ENCODE measurements at places on chromosomes 16 and 17. TPM values are rescaled to one million over a fixed set of nuclear protein-coding genes. Genes with fewer than 3 reads are reported as not detected.

Gene NFAT5
- 20.1 TPM for total RNA-seq

Gene CDC27
- 36.0 TPM for total RNA-seq

Gene OTOP3
- total RNA-seq: 26.7 TPM

- peak overlapping the region; percentile 59 for H3K4me3 ChIP-seq
- no peaks in the 10 kb centered on the region for H3K36me3 ChIP-seq
- no peaks in the 10 kb centered on the region for H3K27me3 ChIP-seq
Measured at GRCh38 chr16:50547340-50548124, 664 bp upstream of the NKD1 start.

- H3K4me3 ChIP-seq: no peak overlapping the region
- no peaks in the 10 kb centered on the region for H3K36me3 ChIP-seq
- peak overlapping the region; percentile 74 for H3K27ac ChIP-seq
- peaks cover 22% of the 10 kb centered on the region for H3K4me1 ChIP-seq
Measured at GRCh38 chr17:27558842-27559505, 72.0 kb upstream of the LGALS9 start.

DNA sequence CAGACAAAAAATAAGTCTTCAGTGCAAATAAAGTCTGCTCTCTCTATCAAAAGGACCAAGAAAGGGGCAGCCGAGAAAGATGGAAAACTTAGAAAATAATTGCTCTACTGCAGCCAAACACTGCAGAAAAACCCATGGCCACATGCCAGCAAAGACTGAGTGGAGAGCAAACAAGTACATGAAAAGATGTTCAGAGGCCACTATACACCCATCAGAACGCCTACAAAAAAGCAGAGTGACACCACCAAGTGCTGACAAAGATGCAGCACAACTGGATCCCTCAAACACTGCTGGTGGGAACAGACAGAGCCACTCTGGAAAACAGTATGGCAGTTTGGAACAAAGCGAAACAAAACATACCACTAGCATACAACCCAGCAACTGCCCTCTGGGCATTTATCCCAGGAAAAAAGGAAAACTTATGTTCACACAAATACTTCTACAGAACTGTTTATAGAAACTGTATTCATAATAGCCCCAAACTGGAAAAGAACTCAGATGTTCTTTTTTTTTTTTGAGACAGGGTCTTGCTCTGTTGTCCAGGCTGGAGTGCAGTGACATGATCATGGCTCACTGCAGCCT is 36.7 kb downstream of the KIAA0753 start:
- no peaks in the 10 kb centered on the region for H3K27me3 ChIP-seq
- H3K36me3 ChIP-seq: peaks cover 89% of the 10 kb centered on the region
- H3K27ac ChIP-seq: no peak overlapping the region
- H3K4me1 ChIP-seq: peaks cover 10% of the 10 kb centered on the region
- no peak overlapping the region for H3K4me3 ChIP-seq

DNA sequence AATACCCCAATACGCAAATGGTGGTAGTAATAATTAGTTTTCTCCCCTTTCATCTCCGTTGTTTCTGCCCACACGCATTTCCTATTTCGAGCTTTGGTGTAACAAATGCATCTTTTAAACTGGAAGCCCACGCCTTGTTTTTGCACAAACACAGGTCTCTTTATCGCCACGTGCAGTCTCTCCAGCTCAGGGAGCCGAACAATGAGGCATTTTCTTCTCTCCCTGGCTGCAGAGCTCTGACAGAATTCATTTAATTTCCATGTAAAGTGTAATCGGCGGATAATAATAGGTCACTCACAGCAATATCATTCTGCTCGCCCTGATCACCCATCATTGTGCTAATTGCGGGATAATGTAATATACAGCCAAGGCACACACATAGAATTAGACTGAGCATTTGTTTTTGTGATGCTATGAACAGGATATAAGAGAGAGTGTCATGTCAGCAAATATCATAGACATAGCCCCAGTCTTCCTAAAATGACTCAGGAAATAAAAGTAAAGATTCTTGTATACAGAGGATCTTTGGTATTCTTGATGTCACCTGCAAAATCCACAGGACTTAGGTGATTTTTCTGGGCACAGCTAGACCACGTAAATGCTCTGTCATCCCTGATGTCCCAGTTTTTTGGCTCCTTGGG is 452.6 kb upstream of the CDH11 start:
- no peak for DNase-seq
- H3K36me3 ChIP-seq: no peaks in the 10 kb centered on the region
- H3K4me1 ChIP-seq: no peaks in the 10 kb centered on the region
- no peak overlapping the region for H3K4me3 ChIP-seq

GRCh38 chr16:73049511-73049910 is 1.6 kb upstream of the ZFHX3 start:
- H3K4me3 ChIP-seq: no peak overlapping the region
- no peak for DNase-seq
- peak overlapping the region; percentile 95 for H3K27ac ChIP-seq
- H3K27me3 ChIP-seq: no peaks in the 10 kb centered on the region

- no peak overlapping the region for H3K27ac ChIP-seq
- no peaks in the 10 kb centered on the region for H3K4me1 ChIP-seq
- H3K27me3 ChIP-seq: no peaks in the 10 kb centered on the region
- H3K4me3 ChIP-seq: no peak overlapping the region
Measured at GRCh38 chr17:80374039-80374731, 40.8 kb upstream of the ENDOV start.

DNA sequence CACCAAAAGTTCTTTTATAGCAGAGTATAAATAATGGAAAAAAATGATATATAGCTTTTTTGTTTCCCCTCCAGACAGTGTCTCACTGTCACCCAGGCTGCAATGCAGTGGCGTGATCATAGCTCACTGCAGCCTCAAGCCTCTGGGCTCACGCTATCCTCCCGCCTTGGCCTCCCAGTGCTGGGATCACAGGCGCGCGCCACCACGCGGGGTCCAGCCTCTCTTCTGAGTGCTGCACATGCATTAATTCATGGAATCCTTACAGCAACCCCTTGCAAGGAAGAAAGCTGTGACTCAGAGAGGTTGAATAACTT is 18.0 kb upstream of the ZNF629 start:
- H3K36me3 ChIP-seq: no peaks in the 10 kb centered on the region
- H3K27me3 ChIP-seq: no peaks in the 10 kb centered on the region
- peak overlapping the region; percentile 88 for H3K27ac ChIP-seq
- peak overlapping the region; percentile 90 for H3K4me3 ChIP-seq
